ENCODE measurements at places on chromosomes 1 and 21. TPM values are rescaled to one million over a fixed set of nuclear protein-coding genes. Genes with fewer than 3 reads are reported as not detected.

GRCh38 chr1:181135815-181136737, 47.6 kb downstream of the IER5 start:
- H3K4me1 ChIP-seq: peaks cover 18% of the 10 kb centered on the region
- DNase-seq: no peak
- no peak overlapping the region for H3K4me3 ChIP-seq
- H3K36me3 ChIP-seq: no peaks in the 10 kb centered on the region
- H3K27ac ChIP-seq: peak overlapping the region; percentile 50

DNA sequence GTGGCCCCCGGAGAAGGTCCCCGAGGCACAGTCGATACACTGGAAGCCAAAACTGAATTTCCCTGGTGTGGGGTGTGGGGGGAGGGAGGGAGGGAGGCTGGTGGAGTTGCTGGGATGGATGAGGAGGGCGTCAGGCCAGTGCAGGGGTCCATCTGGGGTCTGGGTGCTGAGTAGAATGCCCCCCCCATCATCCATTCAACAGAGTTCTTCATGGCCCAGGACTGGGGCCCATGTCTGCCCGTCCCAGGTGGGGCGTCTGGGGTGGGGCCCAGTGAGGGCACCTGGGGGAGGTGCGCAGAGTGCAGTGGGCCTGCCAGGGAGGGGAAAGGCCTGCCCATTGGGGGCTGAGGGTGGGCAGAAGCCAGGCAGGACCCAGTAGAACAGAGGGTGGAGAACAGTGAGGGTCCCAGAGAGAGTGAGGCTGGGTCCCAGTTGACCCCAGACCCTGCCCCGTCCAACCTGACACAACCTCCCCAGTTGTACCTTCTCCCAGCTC, 1.9 kb downstream of the TNFRSF18 start:
- H3K36me3 ChIP-seq: no peaks in the 10 kb centered on the region
- H3K4me1 ChIP-seq: peaks cover 14% of the 10 kb centered on the region
- no peak for DNase-seq
- no peak overlapping the region for H3K4me3 ChIP-seq
- no peaks in the 10 kb centered on the region for H3K27me3 ChIP-seq
- H3K27ac ChIP-seq: no peak overlapping the region

- no peaks in the 10 kb centered on the region for H3K27me3 ChIP-seq
- no peaks in the 10 kb centered on the region for H3K36me3 ChIP-seq
- H3K4me3 ChIP-seq: no peak overlapping the region
- no peak for DNase-seq
These were observed 534.6 kb downstream of the LMO4 start for GRCh38 chr1:87863317-87863716.

DNA sequence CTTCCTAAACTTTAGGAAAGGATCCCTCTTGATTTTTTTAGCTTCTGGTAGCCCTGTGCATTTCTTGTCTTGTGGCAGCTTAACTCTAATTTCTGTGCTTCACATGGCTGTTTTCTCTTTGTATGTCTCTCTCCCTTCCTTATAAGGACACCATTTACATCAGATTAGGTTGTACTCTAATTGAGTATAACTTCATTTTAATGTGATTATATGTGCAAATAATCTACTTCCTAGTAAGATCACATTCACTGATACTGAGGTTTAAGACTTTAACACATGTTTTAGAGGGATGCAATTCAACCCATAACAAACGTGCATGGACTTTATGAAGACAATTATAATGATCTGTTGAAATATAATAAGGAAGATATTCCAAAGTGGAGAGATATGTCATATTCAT, 46.7 kb downstream of the RGS4 start:
- no peaks in the 10 kb centered on the region for H3K27me3 ChIP-seq
- no peak for DNase-seq
- no peak overlapping the region for H3K4me3 ChIP-seq
- no peak overlapping the region for H3K27ac ChIP-seq
- H3K36me3 ChIP-seq: no peaks in the 10 kb centered on the region
- H3K4me1 ChIP-seq: no peaks in the 10 kb centered on the region

GRCh38 chr1:184875218-184875617, 99.1 kb downstream of the NIBAN1 start:
- peak overlapping the region; percentile 12 for H3K27ac ChIP-seq
- H3K36me3 ChIP-seq: no peaks in the 10 kb centered on the region
- H3K4me3 ChIP-seq: no peak overlapping the region
- DNase-seq: no peak

The ALG14 gene
- total RNA-seq: 1.8 TPM

DNA sequence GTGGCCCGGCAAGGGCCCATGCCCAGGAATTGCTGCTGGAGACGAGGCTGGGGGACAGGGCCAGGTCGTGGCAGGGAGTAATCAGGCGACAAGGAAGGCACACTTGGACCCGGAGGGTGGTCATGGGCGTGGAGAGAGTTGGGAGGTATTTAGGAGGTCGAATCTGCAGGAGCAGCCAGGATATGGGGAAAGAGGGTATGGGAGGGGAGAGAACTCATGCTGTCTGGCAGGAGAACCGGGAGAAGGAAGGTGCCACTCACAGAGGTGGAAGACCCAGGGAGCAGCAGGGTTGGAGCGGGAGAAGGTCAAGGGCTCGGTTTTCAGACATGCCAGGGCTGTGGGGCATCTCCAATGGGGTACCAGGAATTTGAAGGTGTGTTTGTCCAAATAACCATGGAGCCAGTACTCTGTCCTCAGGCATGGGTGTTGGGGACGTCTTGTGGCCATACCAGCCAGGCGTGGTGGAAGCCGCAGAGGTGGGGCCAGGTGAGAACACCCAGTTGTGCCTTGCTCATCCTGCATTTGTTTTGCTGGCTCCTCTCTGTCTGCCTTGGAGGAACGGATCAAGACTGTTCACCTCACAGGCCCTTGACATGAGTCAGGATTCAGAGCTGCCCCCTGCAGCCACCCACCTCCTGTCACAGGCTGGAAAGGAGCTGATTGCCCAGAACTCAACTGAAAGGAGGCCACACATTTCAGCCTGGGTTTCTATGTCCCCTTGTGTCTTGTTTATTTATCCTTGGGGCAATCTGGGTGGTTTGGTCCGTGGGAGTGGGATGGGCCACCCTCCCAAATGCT, 111.6 kb downstream of the SPSB1 start:
- H3K4me3 ChIP-seq: no peak overlapping the region
- H3K27ac ChIP-seq: no peak overlapping the region
- H3K36me3 ChIP-seq: no peaks in the 10 kb centered on the region
- DNase-seq: no peak
- no peaks in the 10 kb centered on the region for H3K27me3 ChIP-seq

GRCh38 chr1:201515062-201515750, 8.3 kb upstream of the CSRP1 start:
- no peak overlapping the region for H3K4me3 ChIP-seq
- H3K27ac ChIP-seq: no peak overlapping the region

GRCh38 chr1:188096521-188096920, 1267.8 kb downstream of the PLA2G4A start:
- no peaks in the 10 kb centered on the region for H3K27me3 ChIP-seq
- no peaks in the 10 kb centered on the region for H3K36me3 ChIP-seq
- H3K4me3 ChIP-seq: no peak overlapping the region
- no peak for DNase-seq

The ALX3 gene
- not detected for total RNA-seq

GRCh38 chr1:145823565-145824498, at the start of the genes POLR3C and RNF115:
POLR3C (plus strand) TSS chr1:145824200; CDS start chr1:145825777, 1,577 bp downstream.
RNF115 (minus strand) TSS chr1:145824095; CDS start chr1:145823873, 222 bp downstream.
- no peaks in the 10 kb centered on the region for H3K27me3 ChIP-seq
- peaks cover 18% of the 10 kb centered on the region for H3K4me1 ChIP-seq
- peak within 1 kb of the TSS; percentile 91 for H3K4me3 ChIP-seq
- DNase-seq: peak; percentile 94
- H3K27ac ChIP-seq: peak within 1 kb of the TSS; percentile 96
